ENCODE measurements at places on chromosomes 7 and 10.

DNA sequence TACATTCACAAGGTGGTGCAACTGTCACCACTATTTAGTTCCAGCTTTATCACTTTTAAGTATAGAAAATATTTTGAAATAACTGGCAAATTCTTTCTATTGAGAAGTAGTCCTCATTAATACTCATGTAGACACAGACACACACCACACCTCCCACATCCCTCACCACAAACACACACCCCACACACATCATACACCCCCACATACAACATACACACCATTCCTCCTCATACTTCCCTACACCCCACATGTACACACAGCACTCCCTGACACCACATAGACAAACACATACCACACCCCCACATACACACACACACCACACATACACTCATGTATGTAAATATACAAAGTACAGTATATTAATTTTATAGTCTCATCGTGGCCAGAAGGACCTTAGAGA, 178.8 kb downstream of the LRMDA start:
- DNase-seq: no peak

DNA sequence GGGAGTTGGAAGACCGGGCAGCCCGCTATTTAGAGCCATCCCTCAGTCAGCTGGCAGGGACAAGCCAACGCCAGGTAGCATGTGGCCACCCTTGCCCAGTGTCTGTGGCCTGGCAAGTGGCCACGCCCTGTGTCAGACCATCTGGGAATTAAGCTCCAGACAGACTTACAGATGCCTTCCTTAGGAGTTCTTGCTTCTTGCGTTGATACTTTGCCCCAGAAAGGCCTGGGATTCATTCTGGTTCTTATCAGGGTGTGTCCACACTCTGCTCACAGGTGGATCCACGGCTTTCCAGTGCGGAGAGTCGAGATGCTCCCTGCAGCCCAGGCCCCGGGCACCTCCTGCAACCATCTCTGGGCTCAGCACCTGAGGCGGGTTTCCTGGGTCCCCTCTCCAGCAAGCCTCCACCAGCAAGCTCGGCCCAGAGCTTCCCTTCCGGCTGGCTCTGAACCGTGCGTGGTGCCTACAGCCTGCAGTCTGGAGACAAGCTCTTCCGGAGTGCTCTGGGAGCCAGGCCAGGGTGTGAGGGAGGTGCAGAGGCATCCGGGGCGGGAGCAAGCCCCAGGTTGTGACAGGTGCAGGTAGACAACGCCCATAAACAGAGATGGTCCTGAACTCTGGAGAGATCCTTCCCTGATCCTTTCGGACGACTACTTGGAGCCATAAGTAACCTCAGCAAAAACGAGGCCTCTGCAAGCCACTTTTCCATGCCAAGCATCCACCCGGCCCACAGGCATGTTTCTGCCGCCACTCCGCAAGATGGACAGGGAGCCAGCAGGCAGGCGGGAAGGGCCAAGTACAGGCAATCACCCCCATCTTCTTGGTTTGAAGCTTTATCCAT, 32.3 kb upstream of the PPIF start:
- no peak for DNase-seq

DNA sequence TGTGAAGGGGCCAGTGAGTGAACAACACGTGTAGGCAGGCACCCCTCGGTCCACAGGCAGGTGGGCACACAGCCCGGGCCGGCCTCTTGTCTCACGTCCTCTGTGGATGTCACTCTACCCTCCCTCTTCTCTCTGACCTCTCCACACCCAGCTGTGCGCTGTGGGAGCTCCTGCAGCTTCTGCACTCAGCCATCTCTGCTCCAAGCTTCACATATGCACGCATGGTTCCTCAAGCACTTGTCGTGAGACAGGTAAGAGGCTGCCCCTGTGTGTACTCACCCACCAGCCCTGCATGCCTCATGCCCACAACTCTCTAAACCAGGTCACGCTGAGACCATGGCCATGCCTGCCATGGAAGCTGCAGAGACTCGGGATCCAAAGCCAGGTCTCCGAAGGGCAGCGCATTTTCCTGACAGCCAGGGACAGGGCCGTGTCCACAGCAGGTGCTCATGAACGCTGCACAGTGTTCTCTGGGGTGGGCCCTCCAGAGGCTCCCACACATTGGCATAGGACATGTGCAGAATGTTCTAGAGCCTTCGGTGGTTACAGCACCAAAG, 477.5 kb downstream of the PTPRN2 start:
- DNase-seq: no peak

GRCh38 chr10:29648114-29648982, 13.6 kb upstream of the SVIL start:
- DNase-seq: no peak
